ENCODE measurements at places on chromosomes 13 and 19.

DNA sequence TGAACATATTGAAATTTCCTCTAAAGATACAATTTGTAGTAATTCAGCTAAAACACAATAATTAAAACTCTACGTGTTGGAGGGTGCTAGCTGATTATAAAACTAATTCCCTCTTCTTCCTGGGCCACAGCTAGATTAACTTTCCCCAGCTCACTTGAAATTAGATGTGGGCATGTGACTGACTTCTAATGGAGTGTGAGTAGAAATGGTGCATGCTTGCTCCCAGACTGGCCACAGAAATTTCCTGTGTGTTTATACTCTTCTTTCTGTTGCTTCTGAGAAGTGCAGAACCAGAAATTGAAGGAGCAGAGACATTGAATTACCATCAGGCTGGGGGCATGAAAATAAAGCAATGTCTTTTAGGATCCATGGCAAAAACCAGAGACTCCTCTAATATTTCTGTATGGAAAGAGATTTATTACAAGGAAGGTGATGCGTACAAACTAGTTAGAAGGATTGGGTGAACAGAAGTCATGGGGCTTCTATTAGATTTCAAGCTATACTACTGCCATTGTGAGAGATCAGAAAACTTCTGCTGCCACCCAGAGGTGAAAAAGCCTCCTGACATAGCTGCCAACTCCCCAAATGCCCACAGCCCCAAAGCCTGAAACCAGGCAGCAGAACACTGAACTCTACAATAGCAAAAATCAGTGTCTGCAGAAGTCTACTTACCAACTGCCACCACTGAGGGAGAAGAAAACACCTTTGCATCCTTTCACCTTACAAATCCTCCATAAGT lies 379.2 kb upstream of the MIR17HG start:
- no peak for DNase-seq

DNA sequence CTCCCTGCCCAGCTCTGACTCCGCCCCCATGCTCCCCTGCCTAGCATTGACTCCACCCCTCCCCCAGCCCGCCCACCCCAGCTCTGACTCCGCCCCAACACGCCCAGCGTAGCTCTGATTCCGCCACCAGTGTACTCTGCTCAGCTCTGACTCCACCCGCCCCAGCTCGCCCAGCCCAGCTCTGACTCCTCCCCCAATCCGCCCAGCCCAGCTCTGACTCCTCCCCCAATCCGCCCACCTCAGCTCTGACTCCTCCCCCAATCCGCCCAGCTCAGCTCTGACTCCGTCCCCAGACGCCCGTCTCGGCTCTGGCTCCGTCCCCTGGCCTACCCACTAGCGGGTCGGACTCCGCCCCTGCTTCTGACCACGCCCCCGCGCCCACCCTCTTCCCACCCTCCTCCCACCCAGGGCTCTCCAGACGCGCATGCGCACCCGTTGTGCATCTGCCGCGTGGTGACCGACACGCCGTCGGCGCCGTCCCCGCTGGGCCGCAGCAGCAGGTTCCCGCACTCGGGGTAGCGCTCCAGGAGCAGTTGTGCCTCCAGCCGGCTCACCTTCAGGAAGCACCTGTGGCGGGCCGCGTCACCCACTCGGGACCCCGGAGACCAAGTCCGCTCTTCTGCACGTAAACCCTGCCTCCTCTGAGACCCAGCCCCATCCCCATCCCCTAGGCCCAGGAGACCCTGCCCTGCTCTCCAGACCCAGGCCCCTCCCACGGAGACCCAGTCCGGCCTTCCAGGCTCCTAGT lies 10.2 kb downstream of the STAP2 start:
- DNase-seq, result peak; percentile 87

GRCh38 chr13:59495936-59496512 lies 667.7 kb downstream of the DIAPH3 start:
- DNase-seq, result no peak

- DNase-seq, result no peak
Measured at GRCh38 chr19:1081301-1082164, 13.6 kb downstream of the POLR2E start.

- DNase-seq, result no peak
Measured at GRCh38 chr13:20424949-20425348, 100.7 kb downstream of the CRYL1 start.

DNA sequence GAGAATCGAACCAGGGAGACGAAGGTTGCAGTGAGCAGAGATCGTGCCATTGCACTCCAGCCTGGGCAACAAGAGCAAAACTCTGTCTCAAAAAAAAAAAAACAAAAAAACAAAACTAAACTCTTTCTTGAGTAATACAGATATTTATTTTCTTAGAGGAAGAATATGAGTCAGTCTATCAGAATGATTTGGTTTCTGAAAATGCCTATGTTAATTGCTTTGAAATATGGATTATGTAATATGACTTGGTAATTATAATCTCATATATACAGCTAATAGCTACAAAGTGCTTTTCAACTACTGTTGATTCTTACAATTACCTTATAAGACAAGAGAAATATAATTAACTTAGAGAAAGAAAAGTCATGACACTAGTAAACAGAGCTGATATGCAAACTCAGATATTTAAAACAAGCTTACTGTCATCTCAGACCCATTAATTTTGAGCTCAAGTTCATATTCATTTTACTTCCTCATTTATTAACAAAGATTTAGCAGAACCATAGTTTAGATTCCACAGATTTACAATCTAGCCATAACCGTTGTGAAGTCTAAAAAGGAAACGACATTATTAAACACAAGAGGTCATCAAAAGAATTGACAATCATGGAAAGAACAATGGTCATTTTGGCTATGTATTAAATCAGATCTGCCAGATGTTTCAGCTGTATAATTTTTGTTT lies 88.0 kb downstream of the TBC1D4 start:
- DNase-seq, result no peak

- DNase-seq, result no peak
Measured at GRCh38 chr13:99295488-99296252, 11.5 kb downstream of the GPR183 start.

- DNase-seq, result no peak
Measured at GRCh38 chr13:72132075-72132474, 265.1 kb upstream of the DACH1 start.

GRCh38 chr13:95457294-95457693 lies 95.2 kb upstream of the CLDN10 start:
- no peak for DNase-seq

GRCh38 chr13:76715621-76716020 lies 170.6 kb downstream of the KCTD12 start:
- DNase-seq, result no peak

DNA sequence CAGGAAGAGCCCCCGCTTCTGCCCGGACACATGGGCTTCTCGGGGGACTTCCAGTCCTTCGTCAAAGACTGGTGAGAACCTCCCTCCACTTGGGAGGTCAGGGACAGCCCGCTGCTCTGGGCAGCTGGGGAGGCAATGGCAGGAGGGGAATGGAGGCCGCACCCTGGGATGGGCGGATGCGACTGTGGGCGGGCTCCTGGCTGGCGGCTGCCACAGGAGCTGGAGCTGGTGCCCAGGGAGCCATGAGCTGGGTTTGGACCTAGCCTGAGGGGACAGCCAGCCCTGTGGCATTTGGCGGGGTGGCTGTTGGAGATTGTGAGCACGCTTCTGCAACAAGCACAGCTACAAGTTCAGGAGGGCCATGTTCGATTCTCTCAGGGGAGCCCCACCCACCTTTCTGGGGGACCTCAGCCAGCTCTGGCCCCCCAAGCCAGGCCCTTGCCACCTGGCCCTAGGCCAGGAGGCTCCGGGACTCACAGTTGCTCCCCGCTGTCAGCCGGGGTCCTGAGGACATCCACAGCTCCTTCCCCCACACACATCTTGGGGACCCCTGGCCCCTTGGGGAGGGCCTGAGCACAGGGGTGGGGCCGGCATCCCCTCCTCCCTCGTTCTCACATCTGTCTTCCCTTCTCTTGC lies 3.0 kb upstream of the TGFBR3L start:
- no peak for DNase-seq

DNA sequence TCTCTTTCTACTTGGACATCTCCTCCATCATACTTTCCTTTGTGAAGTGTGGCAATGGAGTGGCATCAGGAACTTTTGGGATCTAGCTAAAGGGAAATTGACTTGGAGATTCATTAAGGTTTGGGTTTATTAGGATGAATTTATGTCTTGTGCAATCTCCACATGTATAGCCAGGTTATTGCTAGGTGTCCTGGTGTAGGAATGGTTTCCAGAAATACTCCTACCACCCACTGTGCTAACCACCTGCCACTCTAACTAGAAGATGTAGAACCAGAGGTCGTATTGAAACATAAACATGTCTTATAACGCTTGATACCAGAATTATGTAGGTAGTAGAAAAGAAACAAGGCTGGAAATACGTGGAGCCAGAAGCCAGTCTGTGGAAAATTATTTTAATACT lies 38.1 kb upstream of the MED4 start:
- DNase-seq, result no peak

DNA sequence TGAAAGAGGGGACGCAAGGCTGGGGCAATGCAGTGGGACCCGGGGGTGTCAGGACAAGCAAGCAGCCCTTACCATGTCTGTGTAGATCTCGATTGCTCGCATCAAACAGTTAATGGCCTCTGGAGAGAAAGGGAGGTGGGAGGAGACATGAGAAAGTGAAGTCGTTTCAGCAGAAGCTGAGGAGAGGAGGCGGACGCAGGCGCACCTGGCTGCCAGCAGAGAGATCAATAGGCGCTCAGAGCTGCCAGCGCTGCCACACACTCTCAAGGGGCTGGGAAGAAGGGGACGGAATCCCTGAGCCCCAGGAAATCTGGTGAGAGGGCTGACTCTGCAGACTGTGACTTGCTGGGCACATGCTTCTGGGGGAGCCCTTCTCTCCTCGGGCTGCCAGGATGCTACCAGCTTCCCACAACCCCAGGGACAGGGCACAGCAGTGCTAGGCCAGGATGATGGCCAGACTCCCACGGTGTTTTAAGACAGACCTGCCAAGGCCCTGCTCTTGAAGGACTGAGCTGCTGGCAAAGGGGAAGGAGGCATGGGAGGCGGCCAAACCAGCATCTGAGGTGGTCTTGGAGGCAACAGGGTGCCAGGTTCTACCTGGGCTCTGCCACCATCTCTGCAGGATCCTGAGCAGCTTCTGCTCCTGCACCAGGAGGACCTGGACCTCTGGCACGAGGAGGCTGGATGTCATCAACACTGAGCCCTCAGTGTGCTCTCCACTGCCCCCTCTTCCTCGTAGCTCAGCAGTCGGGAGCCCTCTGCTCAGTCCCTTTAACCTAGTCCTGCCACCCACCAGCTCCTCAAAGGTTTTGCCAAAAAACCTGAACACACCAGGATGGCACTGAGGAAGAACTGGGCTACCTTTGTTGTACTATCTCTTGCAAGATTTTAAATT lies 11.7 kb upstream of the KPTN start:
- peak; percentile 59 for DNase-seq

DNA sequence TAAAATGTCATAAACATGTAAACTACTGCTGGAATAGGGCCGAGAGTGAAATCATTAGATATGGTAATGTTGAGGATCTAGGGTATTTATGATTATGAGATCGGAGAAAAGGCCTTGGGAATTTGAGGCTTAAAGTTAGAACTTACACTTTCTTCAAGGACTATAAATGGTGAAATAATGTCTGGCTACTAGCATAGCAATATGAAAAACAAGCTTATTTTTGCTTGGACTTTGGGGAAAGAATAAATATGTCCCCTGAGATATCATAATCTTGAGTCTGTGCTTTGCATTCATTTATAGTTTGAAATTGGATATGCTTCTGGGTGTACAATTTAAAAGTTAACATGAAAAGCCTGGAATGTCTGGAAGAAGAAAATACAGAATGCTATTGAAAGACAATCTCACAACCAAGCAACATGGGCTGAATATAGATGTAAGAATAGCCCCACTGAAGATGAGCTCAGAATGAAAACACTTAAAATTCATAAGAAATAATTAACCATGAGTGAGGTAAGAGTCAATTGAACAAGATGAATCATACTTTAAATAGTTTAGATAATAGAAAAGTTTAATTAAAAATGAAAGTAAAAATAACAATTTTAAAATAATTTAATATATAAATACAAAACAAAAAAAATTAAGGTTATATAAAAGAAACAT lies 1555.4 kb upstream of the MIR17HG start:
- no peak for DNase-seq

DNA sequence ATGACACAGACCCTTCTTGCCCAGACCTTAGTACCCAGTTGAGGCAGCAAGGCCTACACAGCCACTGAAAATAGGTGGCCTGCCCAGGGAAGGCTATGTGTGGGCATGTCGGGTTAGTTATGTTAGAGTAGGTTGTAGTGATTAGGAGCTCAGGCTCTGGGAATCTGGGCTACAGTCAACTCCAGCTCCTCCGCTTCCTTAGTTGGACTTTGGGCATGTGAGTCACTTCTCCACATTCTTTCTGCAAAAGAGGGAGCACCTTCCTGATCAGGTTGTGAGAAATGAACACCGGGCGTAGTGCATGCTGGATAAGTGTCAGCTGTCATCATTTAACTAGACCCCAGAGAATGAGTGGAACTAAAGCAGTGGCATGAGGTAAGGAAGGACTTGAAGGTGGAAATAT lies 64.8 kb downstream of the ARHGAP35 start:
- no peak for DNase-seq

GRCh38 chr13:109667056-109667455 lies 119.3 kb downstream of the IRS2 start:
- no peak for DNase-seq

- DNase-seq, result no peak
Measured at GRCh38 chr19:8138201-8138600, 11.2 kb downstream of the FBN3 start.

- DNase-seq, result no peak
Measured at GRCh38 chr13:49146950-49147355, 73.2 kb upstream of the MLNR start.

DNA sequence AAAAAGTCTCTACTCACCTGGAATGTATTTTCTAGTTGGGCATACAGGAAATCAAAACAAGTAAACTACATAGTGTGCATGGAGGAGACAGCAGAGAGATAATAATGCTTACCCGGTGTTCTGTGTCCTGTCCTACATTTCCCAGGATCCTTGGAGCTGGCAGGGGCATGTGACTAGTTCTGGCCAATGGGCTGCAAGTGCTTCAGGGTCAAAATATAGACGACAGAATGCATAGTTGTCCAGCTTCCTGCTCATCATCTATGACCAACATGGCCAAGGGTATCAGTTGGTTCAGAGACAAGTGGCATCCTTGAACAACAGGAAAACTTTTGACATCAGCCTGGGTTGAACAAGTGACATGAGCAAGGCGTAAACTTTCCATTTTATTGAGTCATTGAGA lies 8.5 kb downstream of the ZNF317 start:
- no peak for DNase-seq

DNA sequence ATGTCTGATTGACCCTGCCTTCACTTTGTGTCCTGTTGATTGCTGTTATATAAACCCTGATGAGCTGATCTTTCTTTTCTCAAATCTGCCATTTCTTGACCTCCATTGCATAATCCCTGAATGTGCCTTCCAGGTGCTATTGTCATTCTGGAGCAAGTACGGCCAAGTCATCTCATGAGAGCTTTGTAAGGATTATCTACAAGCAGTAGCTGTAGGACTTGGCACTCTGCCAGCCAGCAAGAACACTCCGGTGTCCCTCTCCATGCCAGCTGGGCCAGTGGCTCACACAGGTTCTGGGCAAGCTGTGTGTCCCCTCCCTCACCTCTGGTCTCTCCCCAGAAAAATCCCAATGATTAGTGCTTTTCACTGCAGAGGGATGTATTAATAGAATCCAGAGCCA lies 348.1 kb downstream of the FOXO1 start:
- no peak for DNase-seq

- DNase-seq, result no peak
Measured at GRCh38 chr13:45149964-45150363, 29.7 kb downstream of the GTF2F2 start.
